ENCODE measurements at places on chromosomes 16 and 17. TPM values are rescaled to one million over a fixed set of nuclear protein-coding genes. Genes with fewer than 3 reads are reported as not detected.

- DNase-seq, result no peak
These were observed 11.1 kb downstream of the GNPTG start for GRCh38 chr16:1362807-1363206.

GRCh38 chr16:70577256-70577698 lies 53.7 kb downstream of the SF3B3 start:
- no peak for DNase-seq

DNA sequence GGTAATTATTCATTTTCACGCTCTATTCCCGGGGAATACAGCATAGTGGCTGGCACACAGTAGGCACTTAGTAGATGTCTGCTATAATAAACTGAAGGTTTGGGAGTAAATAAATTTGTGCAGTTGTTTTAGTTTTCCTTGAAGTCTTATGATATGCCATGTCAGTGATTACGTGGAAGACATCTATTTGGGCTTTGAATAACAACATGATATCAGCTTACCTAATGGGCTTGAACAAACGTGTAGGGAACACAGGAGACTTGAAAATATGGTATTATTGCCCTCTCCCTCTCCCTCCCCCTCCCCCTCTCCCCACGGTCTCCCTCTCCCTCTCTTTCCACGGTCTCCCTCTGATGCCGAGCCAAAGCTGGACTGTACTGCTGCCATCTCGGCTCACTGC lies 36.3 kb upstream of the NETO2 start:
- no peak for DNase-seq

DNA sequence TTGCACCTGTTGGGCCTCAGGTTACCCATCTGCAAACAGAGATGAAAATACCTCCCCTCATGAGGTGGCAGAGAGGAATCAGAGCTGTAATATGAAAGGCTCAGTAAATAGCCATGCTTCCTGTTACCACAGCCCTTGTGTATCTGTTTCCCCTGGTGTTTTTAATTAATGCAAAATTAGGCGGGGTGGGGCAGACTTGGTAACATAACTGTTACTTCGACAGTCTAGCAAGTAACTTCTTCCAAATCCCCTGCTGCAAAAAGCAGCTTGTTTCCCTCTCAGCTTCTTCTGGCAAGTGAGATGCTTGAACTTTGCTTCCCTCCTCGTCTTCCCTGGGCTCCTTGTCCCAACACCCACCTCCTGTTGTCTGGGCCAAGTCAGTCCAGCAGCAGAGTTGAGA lies 381.5 kb downstream of the CPPED1 start:
- DNase-seq, result no peak

GRCh38 chr17:9380361-9380760 lies 195.3 kb downstream of the STX8 start:
- no peak for DNase-seq

DNA sequence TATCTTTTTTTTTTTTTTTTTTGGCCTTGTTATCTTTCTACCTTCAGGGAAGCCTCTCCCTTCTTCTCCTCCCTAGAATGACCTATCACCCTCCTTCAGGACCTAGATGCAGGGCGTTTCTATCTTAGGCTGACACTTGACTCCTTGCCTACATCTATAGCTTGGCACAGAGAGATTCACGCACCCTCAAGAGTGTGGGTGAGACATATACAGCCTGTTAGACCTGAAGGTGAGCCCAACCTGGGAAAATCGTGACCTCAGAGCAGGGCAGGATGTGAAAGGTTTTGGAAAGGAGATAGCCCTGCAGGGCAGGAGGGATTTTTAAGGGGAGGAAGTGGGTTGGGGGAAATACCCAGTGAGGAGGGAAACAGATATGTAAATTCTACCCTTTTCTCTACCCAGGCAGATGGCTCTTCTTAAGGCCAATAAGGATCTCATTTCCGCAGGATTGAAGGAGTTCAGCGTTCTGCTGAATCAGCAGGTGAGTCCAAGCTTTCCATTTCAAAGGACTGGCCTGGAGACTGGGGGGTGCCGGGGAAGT lies at the start of gene AHSP:
AHSP (plus strand) TSS at position 167 of the 541 bp plus-strand sequence; CDS start at position 407, 240 bp downstream.
- no peak for DNase-seq

DNA sequence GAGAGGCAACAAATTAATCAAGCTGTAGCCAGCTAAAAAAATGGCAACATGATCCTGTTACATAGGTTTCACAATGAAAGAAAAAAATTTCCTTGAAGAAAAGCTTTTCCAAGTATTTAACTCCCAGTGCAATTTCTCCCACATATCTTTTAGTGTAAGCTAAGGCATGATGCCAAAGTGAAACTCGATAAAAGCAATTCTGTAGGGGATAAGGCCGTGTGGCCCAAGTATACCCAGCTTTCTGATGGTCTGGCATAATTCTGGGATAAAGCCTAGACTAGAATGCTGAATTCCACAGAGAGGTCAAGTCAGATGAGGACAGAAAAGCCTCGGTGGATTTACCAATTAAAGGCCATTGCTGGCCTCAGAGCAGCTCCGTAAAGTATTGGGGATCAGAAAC lies 36.2 kb downstream of the CTCF start:
- no peak for DNase-seq

DNA sequence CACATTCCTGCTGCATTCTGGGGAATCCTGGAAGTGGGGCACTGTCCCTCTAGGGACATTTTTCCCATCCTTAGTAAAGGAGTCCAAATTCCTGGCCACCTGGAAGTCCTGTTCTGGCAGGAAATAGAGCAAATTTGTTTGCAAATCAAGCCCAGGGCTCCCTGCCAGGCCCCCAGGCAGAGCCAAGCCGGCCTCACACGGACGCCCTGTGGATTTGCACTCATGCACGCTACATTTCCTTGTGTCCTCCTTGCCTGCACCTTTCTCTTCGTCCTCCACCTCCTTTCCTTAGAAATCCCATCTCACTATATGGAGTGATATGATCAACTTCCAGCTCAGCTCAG lies 7.0 kb upstream of the CALB2 start:
- DNase-seq, result no peak

- no peak for DNase-seq
These were observed 103.1 kb downstream of the STX8 start for GRCh38 chr17:9472541-9472940.

GRCh38 chr16:27549464-27549745 lies 308 bp downstream of the GTF3C1 start:
- no peak for DNase-seq

The NOXO1 gene
- polyA plus RNA-seq, result 0.21 TPM

The GRAPL gene
- polyA plus RNA-seq, result not detected

The CCL17 gene
- polyA plus RNA-seq, result not detected

The WSB1 gene
- polyA plus RNA-seq, result 204 TPM

The NF1 gene
- 19.6 TPM for polyA plus RNA-seq

The TAOK2 gene
- 23.1 TPM for polyA plus RNA-seq

The HP gene
- polyA plus RNA-seq, result not detected

Data from SK-N-SH (cell line).